ENCODE measurements at places on chromosomes 6 and 20. TPM values are rescaled to one million over a fixed set of nuclear protein-coding genes. Genes with fewer than 3 reads are reported as not detected.

DNA sequence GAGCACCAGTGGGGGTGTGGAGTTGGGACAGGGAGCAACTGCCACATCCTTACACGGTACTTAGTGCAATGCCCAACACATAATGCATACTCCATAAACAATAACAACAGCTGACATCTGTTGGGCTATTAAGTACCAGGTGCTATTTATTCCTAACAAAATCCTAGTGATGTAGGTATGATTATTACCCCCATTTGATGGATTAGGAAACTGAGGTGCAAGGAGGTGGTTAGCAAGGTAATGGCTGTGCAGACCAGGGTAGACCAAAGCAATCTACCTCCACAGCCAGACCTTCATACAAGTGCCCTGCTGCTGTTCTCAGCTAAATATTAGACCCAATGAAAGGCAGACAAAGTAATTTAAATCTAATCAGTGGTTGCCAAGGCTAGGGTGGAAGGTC, 36.8 kb downstream of the SLC13A3 start:
- no peak for DNase-seq

DNA sequence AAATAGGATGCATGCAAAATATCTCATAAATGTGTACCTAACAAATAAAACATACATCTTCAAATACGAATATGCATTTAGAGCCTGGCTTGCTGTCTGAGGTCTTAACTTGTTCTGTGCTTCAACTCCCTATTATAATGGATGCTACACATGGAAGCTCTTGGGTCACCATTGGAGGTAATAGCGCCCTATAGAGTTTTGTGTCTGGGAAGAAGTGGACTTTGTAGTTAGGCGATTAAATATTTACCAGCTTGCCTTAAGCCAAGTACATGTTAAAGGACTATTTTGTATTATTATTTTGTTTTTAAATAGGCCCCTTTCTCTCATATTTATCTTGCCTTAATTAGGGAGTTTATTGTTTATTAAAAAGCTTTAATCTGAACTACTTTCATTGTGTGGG, 107.4 kb downstream of the LAMA2 start:
- no peak for DNase-seq

DNA sequence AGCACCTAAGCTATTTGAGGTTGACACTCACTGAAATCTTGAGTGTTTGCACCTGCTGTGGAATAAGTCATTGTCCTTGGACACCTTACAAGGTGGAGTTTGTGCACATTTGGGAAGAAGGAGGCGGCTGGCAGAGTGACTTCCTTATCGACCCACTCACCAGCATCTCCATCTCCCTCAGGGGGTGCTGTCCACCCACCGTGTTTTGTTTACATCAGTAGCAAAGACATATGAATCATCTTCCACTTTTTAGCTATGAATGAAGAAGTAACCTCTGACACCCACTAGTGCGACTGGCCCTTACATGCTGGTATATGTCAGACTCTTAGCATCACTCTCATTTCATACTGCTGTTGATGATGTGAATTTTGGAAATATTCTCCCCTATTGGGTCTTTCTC, 119.5 kb upstream of the SGK1 start:
- peak; percentile 28 for DNase-seq

- DNase-seq, result no peak
Observed at GRCh38 chr6:26105109-26105730, 18.0 kb downstream of the HFE start.

DNA sequence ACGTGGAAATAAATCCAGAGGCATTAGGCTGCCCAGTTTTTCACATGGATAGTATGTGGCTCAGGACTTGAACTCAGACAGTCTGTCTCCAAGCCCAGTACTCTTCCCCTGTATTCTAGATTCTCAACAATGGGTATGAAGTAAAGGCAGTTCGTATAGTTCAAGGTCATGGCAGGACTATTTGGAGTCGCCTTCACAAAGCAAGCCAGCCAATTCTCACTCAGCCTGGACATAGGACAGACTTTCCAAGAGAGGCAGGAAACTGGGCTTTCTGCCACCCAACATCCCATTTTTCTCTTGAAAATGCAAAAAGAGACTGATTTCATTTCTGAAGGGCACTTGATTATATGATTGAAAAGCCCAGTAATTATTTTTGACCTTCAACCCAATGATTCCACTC, 111.0 kb downstream of the EDN1 start:
- DNase-seq, result no peak

Gene LST1
- 12.9 TPM for total RNA-seq

DNA sequence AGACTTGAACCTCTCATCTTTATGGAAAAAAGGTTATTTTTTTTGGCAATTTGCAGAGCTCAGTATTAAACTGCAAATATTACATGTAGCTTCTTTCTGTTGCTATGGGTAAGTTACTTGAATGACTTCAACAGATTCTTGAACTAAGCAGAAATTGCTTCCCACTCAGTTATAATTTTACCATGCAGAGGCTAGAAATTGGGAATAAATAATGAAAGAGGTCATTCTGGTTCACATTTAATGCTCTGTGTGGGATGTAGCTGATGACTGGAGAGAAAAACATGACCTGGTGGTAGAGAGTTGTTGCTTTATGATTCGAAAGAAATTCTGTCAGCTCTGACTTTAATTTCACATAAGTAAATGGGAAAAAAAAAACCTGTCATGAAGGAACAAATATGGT, 16.8 kb upstream of the ADGB start:
- DNase-seq, result no peak

- no peak for DNase-seq
Observed at GRCh38 chr20:61814726-61815125, 251.0 kb downstream of the TAF4 start.

Gene RAET1L
- not detected for total RNA-seq

DNA sequence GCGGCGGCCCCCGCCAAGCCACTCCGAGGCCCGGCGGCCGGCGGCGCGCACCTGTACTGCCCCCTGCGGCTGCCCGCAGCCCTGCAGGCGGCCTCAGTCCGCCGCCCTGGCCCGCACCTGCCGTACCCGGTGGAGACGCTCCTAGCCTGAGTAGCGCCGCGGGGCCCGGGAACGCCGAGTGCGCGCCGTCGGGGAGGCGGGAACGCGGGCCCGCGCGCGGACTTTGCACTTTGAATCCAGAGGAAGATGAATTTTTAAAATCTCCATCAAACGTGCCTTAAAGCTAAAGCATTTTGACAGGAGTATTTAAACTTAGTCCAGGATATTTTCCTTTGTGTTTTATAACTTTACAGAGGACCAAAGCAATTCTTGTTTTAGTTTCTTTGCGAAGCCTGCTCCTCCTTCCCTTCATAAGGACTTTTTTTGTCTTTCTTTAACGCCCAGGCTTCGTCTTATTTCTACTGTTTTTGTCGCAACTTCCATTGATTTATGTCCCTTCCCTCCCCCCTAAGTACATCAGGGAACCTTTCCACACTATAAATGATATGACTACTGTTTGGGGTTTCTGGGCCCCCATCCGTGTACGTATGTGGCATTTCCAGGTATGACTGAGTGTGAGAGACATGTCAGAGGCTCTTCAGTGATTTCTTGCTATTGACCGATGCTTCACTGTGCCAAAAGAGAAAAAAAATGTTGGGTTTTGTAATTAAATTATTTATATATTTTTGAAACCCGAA, 2.0 kb downstream of the FOXQ1 start:
- peak; percentile 21 for DNase-seq

DNA sequence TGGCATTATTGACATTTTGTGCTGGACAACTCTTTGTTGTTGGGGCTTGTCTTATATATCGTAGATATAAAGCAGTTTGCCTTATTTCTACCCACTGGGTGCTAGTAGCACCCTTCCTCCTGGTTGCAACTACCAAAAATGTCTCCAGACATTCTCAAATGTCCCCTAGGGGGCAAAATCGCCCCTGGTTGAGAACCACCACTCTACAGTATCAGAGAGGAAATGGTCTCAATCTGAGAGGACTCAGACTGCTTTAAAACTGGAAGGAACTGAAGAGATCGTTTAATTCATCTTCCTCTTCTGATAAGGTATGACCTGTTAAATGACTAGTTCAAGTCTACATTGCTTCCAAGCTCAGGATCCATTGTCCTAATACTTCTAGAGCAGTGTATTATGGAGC, 14.9 kb downstream of the SH3BGRL2 start:
- peak; percentile 29 for DNase-seq

DNA sequence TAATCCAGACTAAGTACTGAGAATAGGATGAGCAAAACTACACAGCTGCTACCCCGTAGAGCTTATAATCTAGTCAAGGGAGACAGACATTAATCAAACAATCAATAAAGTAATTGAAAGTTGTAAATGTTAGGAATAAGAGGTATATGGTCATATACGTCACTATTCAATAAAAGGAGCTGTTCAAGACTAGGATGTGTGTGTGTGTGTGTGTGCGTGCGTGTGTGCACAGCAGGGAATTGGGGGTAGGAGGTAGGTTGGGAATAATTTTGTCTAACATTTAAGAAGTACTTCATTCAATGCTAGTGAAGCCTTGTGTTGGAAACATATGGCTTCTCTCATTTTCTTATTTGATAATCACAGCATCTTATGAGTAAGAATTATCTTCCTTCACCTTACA, 41.8 kb downstream of the SESN1 start:
- no peak for DNase-seq

GRCh38 chr6:7215131-7215530, 97.9 kb downstream of the SSR1 start:
- DNase-seq, result no peak

DNA sequence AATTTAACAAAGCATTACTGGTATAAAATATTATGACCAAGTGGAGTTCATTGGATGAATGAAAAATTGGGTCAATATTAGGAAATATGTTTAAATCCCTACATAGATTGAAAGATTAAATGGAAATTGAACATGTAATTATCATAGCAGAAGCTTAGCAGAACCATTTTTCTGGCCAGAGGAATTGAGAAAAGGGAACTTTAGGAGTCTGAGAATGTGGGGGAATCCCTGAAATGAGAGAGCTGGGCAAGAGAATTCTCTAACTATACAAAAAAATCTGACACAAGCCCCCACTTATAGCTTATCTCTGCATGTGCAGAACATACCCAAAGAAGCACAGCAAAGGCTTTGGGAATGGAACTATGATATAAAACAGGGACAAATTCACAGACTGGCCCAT, 67.4 kb upstream of the ARHGAP18 start:
- DNase-seq, result no peak

DNA sequence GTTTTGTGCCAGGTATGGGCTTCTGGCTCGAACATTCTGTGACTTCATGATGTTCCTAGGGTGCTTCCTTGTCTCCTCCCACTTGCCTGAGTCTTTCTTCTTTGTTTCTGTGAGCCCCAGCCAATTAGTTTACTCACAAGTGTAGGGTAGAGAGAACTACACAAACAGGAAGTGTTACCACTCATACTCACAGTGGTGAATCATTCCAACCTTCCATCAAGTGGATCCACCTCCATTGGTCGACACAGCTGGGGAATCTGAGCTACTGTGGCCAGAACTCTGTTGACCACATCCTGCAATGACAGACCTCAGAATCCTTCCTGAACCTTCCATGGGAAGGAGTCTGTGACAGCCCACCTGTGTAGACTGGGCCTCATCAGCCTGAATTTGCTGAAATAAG, 76.8 kb downstream of the UNC5CL start:
- DNase-seq, result no peak

DNA sequence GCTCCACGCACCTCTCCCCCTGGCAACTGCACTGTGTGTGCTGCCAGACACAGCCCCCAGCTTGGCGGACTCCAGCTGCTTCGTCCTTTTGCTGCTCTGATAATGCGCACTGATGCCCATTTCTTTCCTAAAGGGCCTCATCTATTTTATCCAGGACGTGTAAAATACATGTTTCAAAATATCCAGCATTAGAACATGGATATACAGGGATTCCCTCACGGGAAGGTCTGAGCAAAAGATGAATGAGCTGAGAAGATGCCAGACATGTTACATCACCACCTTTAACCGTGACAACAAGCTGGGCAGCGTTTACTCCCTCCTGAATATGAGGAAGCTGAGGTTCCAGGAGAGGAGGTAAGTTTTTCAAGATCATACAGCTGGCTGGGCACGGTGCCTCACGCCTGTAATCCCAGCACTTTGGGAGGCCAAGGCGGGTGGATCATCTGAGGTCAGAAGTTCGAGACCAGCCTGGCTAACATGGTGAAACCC, 32.8 kb downstream of the TNXB start:
- no peak for DNase-seq

Gene CST7
- 30.7 TPM for total RNA-seq

GRCh38 chr6:126773112-126773805, 345.2 kb upstream of the RSPO3 start:
- no peak for DNase-seq

DNA sequence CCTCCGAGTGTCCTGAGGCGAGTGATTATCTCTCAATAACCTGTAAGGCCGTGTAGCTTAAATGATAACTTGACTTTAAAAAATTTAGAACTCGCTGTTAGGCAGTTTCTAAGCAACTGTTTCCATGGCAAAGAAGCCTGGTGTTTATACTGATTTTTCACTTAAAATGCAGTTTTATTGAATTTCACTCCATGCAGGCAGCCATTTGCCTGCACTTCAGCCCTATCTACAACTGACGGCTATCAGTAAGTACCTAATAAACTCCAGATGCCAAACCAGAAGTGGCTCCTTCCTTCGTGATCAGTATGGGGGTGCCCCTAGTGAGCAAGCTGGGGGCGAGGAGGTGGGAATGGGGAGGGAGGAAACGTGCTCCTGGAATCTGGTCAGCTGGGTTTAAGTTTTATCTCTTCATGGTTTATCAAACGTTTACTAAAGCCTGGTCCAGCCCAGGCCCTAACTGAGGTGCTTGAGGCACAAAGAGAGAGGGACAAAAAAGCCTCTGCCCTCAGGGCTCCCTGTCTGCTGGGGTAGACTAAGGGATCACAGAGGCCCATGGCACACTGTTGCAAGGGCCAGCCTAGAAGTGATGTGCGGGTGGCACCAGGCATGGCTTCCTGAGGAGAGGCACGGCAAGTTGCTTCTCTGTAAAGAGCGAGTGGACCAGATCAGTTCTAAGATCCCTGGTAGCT, 45.5 kb downstream of the TTI1 start:
- no peak for DNase-seq

Gene GSTA3
- total RNA-seq, result not detected

DNA sequence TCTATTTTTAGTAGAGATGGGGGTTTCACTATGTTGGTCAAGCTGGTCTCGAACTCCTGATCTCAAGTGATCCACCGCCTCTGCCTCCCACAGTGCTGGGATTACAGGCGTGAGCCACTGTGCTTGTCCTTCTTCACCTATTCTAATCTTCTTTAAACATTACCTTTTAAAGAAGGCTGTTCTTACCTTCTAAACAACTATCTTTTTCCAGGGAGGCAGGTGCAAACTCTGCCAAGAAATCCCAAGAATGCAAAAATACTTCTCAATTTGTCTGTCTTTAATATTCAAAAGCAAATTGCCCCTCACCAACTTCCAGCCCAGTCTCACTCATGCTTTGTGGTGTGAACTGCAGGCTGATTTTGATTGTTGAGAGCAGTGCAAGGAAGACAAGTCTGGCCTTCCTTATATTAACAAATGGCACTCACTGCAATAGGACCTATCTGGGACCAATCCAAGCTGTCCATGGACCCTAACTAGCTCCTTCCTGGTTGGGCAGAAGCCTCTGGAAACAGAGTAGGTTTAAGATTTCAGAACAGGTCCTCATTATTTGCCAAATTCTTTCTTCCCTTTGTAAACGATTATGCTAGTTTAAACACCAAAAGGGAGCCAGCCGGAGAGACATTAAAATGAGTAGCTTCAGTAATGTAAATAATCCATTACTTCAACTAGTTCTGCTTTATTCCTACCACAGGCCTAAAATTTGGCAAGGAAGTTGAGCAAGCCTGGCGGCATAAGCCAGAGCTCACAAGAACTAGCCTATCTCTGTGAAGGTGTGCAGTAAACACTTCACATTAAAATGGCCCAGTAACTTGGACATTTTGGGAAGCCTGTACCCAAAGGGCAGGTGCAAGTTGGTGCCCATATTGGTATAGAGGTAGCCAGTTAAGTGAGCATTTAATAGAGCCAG, 1.6 kb downstream of the SCAND1 start:
- DNase-seq, result peak; percentile 33

- DNase-seq, result peak; percentile 47
Observed at GRCh38 chr6:149852180-149852579, 12.0 kb downstream of the LRP11 start.

Gene SYCP2L
- total RNA-seq, result not detected
